ENCODE measurements at places on chromosomes 16 and 17.

DNA sequence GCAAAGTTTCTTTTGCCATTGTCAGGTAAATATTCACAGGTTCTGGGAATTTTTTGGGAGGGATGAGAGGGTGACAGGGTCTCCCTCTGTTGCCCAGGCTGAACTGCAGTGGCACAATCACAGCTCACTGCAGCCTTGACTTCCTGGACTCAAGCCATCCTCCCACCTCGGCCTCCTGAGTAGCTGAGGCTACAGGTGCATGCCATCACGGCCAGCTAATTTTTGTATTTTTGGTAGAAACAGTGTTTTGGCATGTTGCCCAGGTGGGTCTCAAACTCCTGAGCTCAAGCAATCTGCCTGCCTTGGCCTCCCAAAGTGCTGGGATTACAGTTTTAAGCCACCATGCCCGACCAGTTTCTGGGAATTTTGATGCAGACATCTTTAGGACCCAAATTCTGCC is 53.0 kb downstream of the IQCK start:
- no peak overlapping the region for H3K4me3 ChIP-seq
- H3K27ac ChIP-seq: no peak overlapping the region
- DNase-seq: no peak
- no peaks in the 10 kb centered on the region for H3K36me3 ChIP-seq
- no peaks in the 10 kb centered on the region for H3K27me3 ChIP-seq

- H3K27me3 ChIP-seq: no peaks in the 10 kb centered on the region
- no peak for DNase-seq
- H3K4me1 ChIP-seq: peaks cover 3% of the 10 kb centered on the region
- no peak overlapping the region for H3K27ac ChIP-seq
- H3K36me3 ChIP-seq: no peaks in the 10 kb centered on the region
- H3K4me3 ChIP-seq: no peak overlapping the region
These were observed 258.4 kb downstream of the CPPED1 start for GRCh38 chr16:12545297-12545610.

- no peaks in the 10 kb centered on the region for H3K27me3 ChIP-seq
- H3K27ac ChIP-seq: no peak overlapping the region
- H3K36me3 ChIP-seq: no peaks in the 10 kb centered on the region
- no peaks in the 10 kb centered on the region for H3K4me1 ChIP-seq
- no peak for DNase-seq
- H3K4me3 ChIP-seq: no peak overlapping the region
These were observed 25.3 kb downstream of the CACNG3 start for GRCh38 chr16:24281466-24281865.

DNA sequence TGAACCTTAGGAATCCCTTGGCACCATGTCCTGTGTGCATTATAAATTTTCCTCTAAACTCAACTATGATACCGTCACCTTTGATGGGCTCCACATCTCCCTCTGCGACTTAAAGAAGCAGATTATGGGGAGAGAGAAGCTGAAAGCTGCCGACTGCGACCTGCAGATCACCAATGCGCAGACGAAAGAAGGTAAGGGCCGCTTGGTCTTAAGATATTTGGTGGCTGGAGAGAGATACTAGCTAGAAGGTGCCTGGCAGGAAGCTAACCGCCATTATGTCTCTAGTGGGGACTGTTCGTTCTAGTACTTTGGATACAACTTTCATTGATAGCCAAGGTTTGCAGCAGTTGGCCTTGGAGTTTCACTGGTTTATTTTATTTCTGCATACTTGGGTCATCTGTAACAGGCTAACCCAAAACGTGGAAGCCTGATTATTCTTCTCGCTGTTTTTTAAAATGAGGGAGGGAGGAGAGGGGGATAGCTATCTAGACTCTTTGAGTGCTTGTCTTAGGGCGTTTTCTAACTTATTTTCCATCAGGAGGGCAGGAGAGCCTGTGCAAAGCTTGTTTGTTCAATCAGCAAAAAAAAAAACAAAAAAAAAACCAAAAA is 1.3 kb downstream of the RBBP6 start:
- no peaks in the 10 kb centered on the region for H3K36me3 ChIP-seq
- no peak overlapping the region for H3K27ac ChIP-seq
- no peaks in the 10 kb centered on the region for H3K27me3 ChIP-seq

- no peak for DNase-seq
- H3K27ac ChIP-seq: no peak overlapping the region
- H3K27me3 ChIP-seq: no peaks in the 10 kb centered on the region
- no peaks in the 10 kb centered on the region for H3K36me3 ChIP-seq
These were observed 15.7 kb downstream of the HYDIN start for GRCh38 chr16:71214746-71215381.

DNA sequence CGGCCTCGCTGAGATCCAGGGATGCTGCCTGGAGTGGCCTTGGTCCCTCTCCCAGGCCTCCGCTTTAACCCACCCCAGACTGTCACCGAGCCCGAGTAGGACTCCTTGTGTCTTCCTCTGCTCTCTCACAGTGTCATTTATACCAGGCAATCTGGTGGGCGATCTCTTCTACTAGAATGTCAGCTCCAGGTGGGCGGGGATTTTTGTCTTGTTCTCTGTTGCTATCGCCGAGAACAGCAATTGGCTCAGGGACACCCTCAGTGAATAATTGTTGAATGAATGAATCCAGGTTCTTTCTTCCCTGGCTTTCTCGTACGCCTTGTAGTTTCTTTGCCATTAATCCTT is 591 bp downstream of the DHX38 start:
- H3K4me1 ChIP-seq: 0 out of 2 replicates have a peak, but pooled peaks cover 2% of the 10 kb centered on the region
- DNase-seq: no peak
- H3K27ac ChIP-seq: no peak overlapping the region
- H3K4me3 ChIP-seq: peak overlapping the region; percentile 96
- H3K36me3 ChIP-seq: peaks cover 3% of the 10 kb centered on the region

DNA sequence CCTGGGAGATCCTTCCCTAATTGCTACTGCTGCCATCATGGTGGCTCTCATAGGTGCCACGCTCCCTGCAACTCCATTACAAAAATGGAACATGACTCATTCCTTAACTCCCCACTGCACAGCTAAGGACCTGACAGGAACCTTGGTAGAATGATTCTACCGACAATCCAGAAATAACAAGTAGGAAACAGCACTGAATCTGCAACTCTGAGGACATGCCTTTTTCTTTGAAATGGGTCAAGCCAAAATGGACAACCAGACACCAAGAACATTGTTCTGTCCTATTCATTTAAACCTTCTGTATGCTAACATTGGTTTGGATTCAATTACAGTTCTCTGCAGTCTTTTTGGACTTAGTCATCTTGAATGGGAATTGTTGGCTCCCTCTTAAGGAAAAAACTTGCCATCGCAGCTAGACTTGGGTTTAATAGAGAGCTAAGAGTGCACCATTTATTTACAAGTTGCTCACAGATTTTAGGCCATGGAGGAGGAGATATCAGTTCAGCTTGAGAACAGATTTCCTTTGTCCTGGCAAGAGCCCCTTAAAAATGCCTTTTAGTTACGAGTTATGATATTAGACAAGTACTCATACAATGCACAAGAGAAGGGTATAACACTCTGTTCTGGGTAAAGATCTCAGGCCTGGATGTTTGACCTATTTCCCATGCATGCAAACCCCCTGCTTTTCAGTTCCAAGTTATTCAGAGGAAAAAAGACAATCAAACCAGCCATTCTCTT is 20.9 kb upstream of the NSRP1 start:
- H3K4me1 ChIP-seq: no peaks in the 10 kb centered on the region
- no peaks in the 10 kb centered on the region for H3K36me3 ChIP-seq
- no peak for DNase-seq
- H3K27me3 ChIP-seq: no peaks in the 10 kb centered on the region

DNA sequence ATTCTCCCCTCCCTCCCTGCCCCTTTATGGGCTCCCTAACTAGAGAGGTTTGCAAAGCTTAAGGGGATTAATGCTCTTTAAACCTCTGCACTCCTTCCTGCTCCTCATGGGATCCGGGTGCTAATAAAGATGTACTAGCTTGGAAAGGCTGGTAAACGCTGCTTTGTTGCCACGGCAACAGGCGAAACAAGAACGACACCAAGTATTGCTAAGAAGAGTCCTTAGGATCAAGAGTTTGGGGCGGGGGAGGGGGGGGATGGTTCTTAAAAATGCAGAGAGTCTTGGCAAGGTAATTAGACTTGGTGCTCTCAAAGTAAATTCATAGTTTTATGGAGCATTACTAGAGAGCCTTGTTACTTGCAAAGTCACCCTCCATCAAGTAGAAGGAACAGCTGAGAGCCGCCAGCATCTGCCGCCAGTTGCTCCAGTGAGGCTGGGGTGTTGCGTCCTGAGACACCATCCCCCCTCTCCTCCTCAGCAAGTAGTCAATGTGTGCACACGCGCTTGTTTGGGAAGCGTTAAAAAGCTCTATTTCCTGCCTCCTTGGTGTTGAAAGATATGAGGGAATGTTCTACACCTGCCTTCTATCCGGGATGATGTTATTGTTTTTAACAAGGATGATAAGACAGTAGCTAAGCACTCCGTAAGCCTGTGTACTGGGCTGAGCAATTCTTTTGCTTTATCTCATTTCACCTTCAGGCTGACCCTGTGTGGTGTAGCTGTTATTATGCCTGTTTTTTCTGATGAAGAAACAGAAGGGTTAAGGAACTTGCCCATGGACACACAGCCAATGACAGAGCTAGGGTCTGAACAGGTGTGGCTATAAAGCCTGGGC is 190.9 kb downstream of the CCDC182 start:
- DNase-seq: peak; percentile 35
- H3K36me3 ChIP-seq: no peaks in the 10 kb centered on the region
- no peak overlapping the region for H3K27ac ChIP-seq
- H3K4me3 ChIP-seq: no peak overlapping the region

- no peak for DNase-seq
- no peak overlapping the region for H3K4me3 ChIP-seq
- H3K27ac ChIP-seq: no peak overlapping the region
These were observed 62.3 kb downstream of the TMEM100 start for GRCh38 chr17:55660178-55660886.

- H3K27ac ChIP-seq: no peak overlapping the region
- peaks cover 1% of the 10 kb centered on the region for H3K4me1 ChIP-seq
- no peaks in the 10 kb centered on the region for H3K36me3 ChIP-seq
- DNase-seq: no peak
- H3K4me3 ChIP-seq: no peak overlapping the region
These were observed 46.6 kb upstream of the WSB1 start for GRCh38 chr17:27247071-27247957.

GRCh38 chr17:73261952-73262675 is 434 bp upstream of the CPSF4L start:
- H3K36me3 ChIP-seq: no peaks in the 10 kb centered on the region
- no peak overlapping the region for H3K4me3 ChIP-seq
- no peaks in the 10 kb centered on the region for H3K27me3 ChIP-seq
- DNase-seq: no peak
- H3K4me1 ChIP-seq: peaks cover 2% of the 10 kb centered on the region

GRCh38 chr17:29885031-29885640 is 44.9 kb downstream of the SSH2 start:
- DNase-seq: no peak
- no peaks in the 10 kb centered on the region for H3K36me3 ChIP-seq
- no peaks in the 10 kb centered on the region for H3K27me3 ChIP-seq
- no peak overlapping the region for H3K4me3 ChIP-seq
- no peak overlapping the region for H3K27ac ChIP-seq

- no peak for DNase-seq
- no peak overlapping the region for H3K27ac ChIP-seq
- no peak overlapping the region for H3K4me3 ChIP-seq
- H3K36me3 ChIP-seq: no peaks in the 10 kb centered on the region
- no peaks in the 10 kb centered on the region for H3K4me1 ChIP-seq
- H3K27me3 ChIP-seq: no peaks in the 10 kb centered on the region
These were observed 164.3 kb downstream of the ABCA8 start for GRCh38 chr17:68790931-68791330.

DNA sequence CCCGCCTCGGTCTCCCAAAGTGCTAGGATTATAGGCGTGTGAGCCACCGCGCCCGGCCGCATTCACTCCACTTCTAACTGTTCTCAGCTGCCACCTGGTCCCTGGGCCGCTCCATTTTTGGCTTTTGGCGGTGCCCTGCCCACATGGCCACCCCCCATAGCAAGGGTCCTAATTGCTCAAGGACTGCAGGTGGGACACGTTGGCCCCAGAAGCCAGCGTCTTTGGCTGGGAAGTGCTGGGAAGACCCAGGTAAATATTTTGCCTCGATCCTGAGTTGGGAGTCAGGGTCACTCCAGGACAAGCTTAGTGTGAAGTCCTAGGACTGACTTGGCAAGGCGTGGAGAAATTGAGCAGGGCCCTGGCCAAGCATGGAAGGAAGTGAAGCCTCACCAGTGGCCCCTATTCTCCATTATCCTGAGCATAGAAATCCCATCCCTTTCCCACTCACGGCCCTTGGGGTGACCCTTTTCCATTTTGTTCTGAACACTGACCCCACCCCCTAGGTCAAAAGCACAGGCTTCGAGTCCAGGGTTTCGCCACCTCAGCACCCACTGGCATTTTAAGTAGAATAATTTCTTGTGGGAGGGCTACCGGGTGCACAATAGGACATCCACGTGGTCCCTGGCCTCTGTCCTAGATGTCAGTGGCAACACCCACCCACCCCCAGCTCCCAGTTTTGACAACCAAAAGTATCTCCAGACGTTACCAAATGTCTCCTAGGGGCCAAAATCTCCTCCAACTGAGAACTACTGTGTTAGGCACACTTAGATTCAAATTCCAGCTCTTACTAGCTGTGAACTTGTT is 5.9 kb upstream of the WDR81 start:
- no peak overlapping the region for H3K4me3 ChIP-seq
- no peak for DNase-seq
- peaks cover 2% of the 10 kb centered on the region for H3K4me1 ChIP-seq
- no peaks in the 10 kb centered on the region for H3K36me3 ChIP-seq

- H3K4me1 ChIP-seq: peaks cover 24% of the 10 kb centered on the region
- H3K36me3 ChIP-seq: no peaks in the 10 kb centered on the region
- H3K4me3 ChIP-seq: no peak overlapping the region
- DNase-seq: no peak
- H3K27ac ChIP-seq: no peak overlapping the region
- H3K27me3 ChIP-seq: no peaks in the 10 kb centered on the region
These were observed 242.3 kb downstream of the SEC14L1 start for GRCh38 chr17:77382966-77383612.

DNA sequence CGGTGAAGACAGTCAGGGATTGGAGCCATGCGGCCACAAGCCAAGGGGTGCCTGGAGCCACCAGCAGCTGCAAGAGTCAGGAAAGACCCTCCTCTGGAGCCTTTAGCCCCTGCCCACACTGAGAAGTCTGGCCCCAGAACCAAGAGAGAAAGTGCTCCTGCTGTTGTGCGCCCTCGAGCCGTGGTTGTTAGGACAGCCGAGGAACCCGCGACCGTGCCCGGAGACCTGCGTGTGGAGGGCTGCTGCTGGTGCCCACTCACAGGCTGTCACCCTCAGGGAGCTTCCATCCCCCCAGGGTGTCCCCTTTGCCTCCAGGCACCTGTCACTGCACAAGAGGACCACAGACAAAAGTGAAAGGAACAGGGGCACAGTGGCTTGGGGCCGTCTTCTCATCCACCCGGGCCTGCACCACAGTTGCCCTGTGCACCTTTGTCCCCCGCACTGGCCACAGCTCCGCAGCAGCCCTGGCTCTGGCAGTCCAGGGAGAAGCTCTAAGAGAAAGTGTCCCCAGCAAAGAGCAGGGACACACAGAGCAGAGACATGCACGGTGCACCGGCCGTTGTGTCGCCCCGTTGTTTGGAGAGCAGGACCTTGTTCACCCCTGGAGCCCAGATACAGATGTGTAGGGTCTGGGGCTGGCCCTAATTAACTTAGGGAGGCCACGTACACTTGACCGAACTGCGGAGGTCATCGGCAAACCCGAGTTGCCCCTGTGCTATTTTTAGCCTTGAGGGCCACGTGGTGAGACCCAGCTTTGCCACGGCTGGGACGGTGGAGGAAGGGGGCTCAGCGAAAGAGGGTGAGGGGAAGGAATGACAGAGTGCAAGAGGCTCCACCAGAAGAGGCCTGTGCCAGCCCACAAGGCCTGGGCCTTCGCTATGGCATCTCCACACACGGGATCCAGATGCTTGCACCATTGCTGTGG is 329.2 kb downstream of the C16orf95 start:
- H3K4me1 ChIP-seq: peaks cover 6% of the 10 kb centered on the region

Data from iPS DF 6.9 (cell line).